ENCODE measurements at places on chromosomes 5 and 9.
A peak's percentile ranks its signal among the peaks of the same experiment; 100 is the strongest.

DNA sequence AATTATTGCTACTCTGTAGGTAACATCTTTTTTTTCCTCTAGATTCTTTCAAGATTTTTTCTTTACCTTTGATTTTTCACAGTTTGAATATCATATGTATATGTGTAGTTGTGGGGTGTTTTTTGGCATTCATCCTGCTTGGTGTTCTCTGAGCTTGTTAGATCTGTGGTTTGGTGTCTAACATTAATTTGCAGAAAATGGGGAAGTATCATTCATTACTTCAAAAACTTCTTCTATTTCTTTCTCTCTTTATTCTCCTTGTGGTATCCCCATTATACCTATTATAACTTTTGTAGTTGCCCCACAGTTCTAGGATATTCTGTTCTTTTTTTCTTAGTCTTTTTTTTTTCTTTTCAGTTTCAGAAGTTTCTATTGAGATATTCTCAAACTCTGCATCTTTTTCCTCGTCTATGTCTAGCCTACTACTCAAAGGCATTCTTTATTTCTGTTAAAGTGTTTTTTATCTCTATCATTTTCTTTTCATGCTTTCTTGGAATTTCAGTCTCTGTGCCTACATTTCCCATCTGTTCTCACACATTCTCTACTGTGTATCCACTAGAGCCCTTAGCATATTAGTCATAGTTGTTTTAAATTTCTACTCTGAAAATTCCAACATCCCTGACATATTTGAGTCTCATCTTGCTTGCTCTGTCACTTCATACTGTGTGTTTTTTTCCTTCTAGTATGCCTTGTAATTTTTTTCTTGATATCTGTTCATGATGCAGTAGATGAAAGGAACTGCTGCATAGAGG is 60.1 kb upstream of the GNA14 start:
- no peak for DNase-seq

GRCh38 chr9:18768951-18769622 is 263.9 kb downstream of the SAXO1 start:
- DNase-seq: no peak

GRCh38 chr9:113154471-113154870 is 3.7 kb downstream of the SLC31A2 start:
- DNase-seq: peak; percentile 96

DNA sequence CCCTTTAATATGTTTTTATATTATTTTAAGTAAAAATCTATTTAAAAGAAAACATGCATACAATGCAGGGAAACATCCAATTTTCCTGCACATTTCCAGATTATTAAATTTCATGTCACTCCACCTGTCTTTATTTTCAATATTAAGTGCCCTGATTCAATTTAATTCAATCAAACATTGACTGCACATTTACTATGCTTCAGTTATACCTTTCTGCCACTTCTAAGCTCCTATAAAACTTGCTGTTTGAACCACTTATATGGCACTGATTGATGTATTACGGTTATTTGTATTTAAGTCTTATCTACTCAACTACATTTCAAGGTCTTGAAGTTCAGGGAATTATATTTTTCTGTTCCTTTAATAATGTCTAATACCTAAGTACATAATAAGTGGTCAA is 198.0 kb downstream of the CAVIN4 start:
- no peak for DNase-seq

- no peak for DNase-seq
These were observed 32.0 kb downstream of the EHMT1 start for GRCh38 chr9:137650779-137651178.

DNA sequence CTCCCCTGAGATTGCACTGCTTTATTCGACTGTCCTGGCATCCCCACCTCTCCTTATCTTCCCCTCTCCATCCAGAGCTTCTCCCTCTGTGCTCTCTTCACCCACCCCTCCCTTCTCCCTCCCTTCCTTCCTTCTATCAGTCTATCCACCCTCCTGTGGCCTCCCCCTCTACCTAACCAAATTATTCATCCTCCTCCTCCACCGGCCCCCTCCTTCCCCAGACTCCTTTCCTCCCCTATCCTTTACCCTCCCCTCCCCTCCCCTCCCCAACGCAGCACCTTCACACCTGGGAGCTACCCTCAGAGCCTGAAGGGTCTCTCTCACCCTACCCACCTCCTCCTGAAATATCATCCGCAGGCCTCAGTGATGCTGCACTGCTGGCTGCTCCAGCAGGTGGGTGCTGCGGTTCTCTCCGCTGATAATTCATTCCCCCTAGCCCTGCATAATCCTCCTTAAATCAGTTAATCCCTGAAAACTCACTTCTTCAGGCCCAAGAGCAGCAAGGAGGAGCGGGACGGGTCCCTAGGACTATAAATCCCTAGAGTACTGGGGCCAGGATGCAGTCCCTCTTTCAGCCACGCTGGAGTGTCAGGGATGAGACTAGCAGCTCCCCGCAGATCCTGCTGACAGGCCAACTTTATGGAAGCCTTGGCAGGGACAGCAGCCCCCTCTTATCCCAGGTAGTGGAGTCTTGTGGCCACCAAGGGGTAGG is 97.8 kb downstream of the PCDH1 start:
- no peak for DNase-seq

GRCh38 chr5:31442058-31442745 is 89.7 kb downstream of the DROSHA start:
- DNase-seq: no peak

GRCh38 chr9:15635752-15636151 is 82.9 kb downstream of the CCDC171 start:
- DNase-seq: no peak

- DNase-seq: no peak
These were observed 32.7 kb downstream of the IER5L start for GRCh38 chr9:129145316-129145715.

- DNase-seq: no peak
These were observed 26.2 kb upstream of the LMX1B start for GRCh38 chr9:126587187-126588185.

DNA sequence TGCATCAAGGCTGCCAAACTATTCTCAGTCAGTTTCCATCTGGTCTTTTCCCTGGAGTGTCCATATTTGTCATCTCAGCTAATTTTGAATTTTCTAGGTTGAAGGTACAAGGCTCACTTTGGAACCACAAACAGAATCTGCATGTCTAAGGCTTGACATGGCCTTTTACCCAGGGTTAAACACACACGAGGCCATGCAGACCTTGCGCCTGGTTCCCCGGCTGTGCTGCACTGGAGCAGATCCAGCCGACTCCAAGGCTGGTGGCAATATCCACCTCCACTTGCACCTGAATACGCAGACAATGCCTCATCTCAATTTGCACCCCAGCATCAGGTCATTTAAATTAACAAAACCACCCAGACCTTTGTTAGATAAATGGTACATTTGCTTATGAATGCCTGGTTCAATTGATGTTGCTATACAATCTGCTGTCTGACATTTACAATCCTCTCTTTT is 276.2 kb downstream of the HSPA4 start:
- no peak for DNase-seq

- no peak for DNase-seq
These were observed 225.2 kb downstream of the CDH9 start for GRCh38 chr5:26813235-26813634.

DNA sequence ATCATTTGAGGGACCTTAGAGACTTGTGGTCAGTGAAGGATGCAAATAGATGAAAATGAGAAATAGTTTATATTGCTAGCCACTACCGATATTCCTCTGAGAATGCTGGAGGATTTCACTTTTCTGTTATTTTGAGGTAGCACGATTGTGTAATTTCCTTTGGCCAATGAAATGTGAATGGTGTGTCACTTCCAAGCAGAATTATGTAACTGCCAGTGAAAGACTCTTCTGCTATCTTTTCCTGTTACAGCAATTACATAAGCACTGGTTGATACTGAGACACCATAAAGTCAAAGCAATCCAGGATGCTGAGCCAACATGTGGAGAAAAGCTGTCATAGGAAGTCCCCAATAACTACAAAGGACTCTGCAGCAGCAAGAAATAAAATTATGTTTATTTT is 3.6 kb upstream of the PCDHA2 start:
- DNase-seq: peak; percentile 30

DNA sequence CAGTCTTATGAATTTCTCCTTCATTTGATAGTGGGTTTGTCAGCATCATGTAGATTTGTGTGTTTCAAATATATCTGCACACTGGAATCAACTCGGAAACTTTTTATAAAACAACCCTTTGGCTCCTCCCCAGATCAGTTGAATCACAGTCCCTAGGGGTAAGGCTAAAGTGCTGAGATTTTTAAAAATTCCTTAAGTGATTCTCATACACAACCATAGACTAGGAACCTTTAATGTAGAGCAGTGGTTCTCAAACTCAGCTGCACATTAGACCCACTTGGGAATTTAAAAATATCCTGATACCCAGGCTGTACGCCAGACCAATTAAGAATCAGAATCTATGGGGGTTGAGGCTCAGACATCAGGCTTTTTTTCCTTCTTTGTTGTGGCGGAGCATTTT is 17.5 kb upstream of the JAK2 start:
- no peak for DNase-seq

- DNase-seq: no peak
These were observed 33.9 kb downstream of the PSMB7 start for GRCh38 chr9:124381170-124381945.

DNA sequence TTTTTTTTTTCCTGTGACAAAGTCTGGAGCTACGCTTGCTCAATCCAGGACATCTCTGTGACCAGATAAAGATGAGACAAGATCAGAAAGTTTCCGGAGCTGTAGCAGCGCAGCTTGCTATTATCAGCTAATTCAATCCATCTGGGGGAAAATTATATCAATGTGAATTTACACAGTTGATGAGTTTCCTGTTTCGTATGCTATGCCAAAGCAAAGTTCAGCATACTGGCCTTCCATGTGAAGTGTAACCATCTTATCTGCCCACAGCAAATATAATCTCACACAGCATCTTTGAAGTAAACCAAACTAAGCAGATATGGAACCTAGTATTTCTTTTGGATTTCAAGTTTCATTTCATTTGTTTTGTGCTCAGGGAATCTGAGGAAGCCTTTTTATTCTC is 1767.7 kb downstream of the EFNA5 start:
- DNase-seq: no peak

GRCh38 chr9:134346151-134346550 is 19.9 kb downstream of the RXRA start:
- DNase-seq: no peak

DNA sequence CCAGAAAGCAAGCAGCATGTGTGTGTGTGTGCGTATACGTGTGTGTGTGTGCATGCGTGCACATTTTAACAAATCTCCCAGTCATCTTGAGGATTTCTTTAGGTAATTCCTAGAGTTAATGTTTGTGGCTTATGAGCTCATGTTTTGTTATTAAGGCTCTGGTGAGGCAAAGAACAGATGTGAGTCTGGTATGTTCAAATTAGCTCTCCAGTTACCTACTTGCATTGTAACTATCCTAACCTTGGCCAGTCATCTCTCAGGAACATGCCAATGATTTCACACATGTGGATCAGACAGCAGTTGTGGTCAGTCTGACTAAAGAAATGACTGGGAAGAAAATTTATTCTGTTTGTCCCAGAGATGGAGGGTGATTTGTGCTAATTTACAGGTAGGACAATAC is 163.1 kb downstream of the IZUMO3 start:
- DNase-seq: no peak

DNA sequence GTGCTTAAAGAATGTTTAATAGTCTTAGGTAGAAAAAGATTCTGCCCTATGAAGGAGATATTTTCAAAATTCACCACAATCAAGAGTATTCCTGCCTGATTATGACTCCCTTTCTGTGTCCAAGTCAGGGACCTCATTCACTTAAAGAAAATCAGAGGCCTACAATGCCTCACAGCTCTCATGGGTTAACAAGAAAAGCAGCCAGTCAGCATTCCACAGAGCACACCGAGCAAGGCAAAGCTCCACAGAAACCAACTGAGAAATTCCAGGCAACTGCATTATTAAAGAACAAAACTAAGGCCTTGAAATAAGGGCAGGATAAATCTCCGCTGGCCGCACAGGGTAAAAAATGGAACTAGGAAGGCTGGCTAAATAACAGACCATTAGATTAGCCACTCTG is 161.1 kb downstream of the TARS1 start:
- DNase-seq: no peak

DNA sequence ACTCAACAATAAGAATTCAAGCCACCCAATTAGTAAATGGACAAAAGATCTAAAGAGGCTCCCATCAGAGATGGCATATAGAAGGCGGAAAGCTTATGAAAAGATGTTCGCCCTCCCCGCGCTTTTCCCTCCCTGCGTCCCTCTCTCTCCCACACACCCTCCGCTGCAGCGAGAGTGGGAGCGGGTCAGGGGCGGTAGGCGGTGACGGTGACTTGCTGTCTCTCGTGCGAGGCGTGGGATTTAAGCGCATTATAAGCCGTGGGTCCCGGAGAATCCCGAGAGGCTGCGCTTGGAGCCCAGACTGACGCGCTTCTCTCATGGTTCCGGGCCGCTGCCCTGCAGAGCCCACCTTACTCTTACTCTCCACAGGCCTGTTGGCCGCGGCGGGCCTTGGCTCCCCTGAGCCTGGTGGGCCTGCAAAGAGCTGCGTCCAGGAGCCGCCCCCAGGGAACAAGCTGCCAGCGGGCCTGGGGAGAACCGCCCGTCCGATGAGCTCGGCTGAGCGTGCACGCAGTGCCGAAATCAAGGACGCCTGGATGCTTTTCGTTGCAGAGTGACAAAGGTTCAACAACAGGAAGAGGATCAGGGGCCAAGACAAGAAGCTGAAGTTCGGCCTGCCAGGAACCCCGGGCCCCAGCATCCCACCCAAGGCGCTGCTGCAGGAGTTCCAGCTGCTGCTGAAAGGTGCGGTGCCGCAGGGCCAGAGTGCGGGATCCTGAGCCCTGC is 42.6 kb upstream of the BICD2 start:
- DNase-seq: no peak

DNA sequence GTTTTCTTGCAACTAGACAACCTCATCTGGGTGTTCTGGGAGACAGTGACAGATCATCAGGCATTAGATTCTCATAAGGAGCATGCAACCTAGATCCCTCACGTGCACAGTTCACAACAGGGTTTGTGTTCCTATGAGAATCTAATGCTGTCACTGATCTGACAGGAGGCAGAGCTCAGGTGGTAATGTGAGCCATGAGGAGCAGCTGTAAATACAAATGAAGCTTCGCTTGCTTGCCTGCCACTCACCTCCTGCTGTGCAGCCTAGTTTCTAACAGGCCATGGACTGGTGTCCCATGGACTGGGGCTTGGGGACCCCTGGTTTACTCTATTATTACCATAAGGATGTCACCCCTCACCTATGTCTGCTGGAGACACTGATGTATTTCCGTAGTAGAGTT is 166.8 kb downstream of the PSAT1 start:
- no peak for DNase-seq

- DNase-seq: peak; percentile 20
These were observed 167.8 kb upstream of the CCNG1 start for GRCh38 chr5:163269624-163270023.

- no peak for DNase-seq
These were observed 34.7 kb upstream of the ADRB2 start for GRCh38 chr5:148791696-148792095.

DNA sequence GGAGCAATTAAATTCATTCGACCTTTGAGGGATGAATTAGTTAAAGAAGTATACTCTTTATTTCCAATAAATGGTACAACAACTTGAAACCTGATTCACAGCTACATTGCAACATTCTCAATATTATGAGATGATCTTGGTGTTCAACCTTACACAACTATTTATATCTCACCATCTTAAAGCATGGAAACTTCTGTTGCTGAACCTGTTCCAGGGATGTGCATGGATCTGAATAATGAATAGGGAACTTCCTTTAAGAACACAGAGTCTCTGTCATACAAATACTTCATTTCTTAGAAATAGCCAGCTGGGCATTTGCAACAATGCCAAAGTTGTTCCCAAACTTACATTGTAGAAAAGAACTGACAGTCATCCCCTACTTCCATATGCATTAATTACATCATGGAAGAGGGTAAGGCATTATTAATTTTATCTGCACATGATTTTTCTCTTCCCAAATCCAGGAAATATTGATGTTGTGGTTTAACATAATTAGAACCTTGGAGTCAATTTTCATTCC is 39.8 kb upstream of the CCDC112 start:
- DNase-seq: no peak
